GM19239 (cell line): ENCODE measurements at places on chromosomes 4 and X.

DNA sequence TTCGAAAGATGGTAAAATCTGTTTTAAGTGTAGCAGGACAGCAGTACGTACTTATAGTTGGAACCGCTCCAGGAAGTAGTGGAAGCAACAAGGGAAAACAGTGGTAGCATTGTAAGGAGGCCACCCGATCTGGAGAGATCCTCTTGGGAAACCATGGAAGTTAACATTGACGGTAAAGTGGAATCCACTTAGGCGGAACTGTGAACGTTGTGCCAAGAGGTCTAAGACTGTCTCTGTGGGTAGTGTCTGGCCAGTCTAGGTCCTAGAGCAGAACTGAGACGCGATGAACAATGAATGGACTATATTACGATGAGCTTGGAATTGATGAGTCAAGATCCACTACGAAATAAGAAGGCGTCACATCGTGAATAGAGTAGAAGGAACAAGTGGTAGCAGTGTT lies 124.0 kb downstream of the TENM3 start:
- DNase-seq = no peak

GRCh38 chr4:123345935-123346300 lies 50.7 kb upstream of the SPRY1 start:
- no peak for DNase-seq

DNA sequence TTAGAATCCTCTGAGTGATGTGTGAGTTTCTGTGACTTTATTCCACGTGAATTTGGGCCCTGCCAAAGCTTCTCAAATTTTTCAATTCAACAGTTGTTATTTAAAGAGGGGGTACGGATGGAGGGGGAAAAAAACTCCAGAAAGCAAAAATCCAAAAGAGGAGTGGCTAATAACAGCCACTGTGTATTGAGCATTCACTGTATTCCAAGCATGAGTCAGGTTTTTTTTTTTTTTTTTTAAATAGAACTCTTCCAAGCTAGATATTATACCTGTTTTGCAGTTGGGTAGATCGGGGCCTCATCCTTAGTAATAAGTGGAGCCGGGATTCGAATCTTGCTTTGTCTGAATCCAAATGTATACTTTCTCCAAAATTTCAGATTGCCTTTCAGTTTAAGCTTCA lies 6.4 kb upstream of the RHOH start:
- no peak for DNase-seq

DNA sequence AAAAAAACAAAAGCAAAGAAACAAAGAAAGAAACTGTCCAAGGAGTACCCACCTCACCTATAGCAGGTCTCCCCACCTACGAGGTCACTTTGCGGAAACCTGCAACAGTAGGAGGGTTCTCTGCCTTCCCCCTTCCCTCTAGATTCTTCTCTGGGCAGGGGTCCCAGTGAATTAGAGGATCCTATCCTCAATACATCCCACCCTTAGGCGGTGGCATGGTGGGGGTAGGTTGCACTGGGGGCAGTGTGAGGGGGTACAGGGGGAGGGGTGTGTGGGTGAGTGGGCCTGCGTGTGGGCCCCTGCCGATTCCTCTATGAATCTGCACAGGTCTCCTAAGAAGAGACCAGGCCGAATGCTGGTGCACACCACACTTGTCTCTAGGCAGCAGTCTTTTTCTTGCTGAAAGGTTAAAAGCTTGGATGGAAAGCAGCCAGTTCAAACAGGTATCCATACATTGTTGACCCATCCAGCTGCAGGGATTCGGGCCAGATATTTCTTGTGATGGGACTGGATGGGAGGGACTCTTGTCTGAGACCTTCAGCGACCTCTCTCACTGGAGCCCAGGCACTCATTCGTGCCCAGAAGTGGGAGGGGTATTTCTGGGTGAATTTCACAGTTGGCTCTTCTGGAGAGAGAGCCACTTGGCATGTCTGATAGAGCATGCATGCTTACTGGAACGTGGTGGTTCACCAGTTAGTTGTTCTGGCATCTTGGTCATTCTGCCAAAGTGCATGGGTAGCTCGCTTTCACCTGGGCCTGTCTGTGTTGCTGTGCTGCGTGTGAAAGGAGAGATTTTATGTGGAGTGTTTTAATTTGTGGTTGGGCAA lies 65.6 kb downstream of the NBDY start:
- DNase-seq = no peak

GRCh38 chr4:26433556-26433955 lies 56.7 kb downstream of the CCKAR start:
- no peak for DNase-seq

GRCh38 chrX:65644621-65645289 lies 22.7 kb upstream of the MSN start:
- no peak for DNase-seq

GRCh38 chrX:30538271-30538670 lies 39.3 kb downstream of the TASL start:
- DNase-seq = no peak

DNA sequence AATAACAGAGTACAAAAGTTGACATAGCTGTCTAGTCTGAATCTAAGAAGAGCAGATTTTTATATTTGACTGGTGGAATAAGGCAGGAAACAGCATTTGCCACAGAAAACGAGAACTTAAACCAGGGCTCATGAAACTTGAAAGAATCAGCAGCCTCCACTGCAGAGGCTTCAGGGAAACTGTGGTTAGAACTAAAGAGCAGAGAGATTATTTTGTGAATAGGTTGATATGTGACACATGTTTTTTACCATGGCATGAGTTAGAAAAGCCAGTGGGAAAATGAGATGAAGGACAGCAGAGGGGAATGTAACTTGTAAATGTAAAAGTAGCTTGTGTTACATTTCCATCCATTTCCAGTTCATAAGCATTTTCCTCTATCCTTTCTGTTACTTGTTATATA lies 63.7 kb upstream of the CAMK2D start:
- DNase-seq = no peak
